ENCODE measurements at places on chromosomes 16 and 17.

GRCh38 chr17:6575596-6575988 lies 19.2 kb upstream of the PITPNM3 start:
- no peak for DNase-seq

GRCh38 chr16:89720551-89720812 lies 216 bp downstream of the VPS9D1 start:
- DNase-seq = no peak

GRCh38 chr16:8849411-8850011 lies 19.3 kb downstream of the CARHSP1 start:
- no peak for DNase-seq

- no peak for DNase-seq
Measured at GRCh38 chr16:21950782-21951521, 2.2 kb upstream of the UQCRC2 start.

DNA sequence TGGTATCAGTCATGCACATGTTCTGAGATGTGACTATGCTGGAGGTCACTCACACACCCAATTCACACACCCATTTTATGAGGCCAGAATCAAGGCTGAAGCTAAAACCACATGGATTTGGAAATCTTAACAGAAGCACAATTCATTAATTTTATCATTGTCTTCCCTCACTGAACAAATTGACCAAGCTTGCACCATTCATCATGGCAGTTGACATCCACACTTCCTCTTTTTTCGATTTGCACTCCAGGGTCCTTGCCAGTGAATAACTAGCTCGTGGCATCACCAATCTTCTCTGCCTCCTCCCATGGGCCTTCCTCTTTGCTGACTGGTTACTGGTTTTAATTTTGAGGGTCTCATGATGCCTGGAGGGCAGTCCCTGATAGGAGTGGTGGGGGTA lies 123.0 kb upstream of the ASIC2 start:
- DNase-seq = no peak
